ENCODE measurements at places on chromosomes 1 and 21.

- no peak for DNase-seq
Observed at GRCh38 chr1:226610671-226611070, 62.1 kb downstream of the STUM start.

- DNase-seq, result no peak
Observed at GRCh38 chr1:38667626-38668025, 191.9 kb downstream of the RRAGC start.

- no peak for DNase-seq
Observed at GRCh38 chr1:160993544-160994193, 27.3 kb downstream of the F11R start.

DNA sequence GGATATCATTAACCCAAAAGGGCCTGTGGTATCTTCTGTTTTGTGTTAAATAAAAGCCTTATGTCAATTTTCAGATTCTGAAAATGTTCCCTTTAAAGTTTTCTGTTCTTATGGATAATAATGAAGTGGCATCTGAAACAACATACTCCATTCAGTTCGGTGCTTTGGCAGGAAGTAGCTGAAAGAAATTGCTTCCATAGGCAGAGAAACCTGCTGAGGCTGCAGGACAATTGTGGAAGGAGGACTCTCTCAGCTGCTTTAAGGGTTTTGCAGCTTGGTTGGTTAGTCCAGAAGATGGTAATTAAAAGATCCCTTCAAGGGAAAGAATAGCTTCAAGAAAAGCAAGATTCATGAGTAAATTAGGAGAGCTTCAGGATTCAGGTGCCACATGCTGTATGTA lies 30.5 kb upstream of the NRIP1 start:
- no peak for DNase-seq

GRCh38 chr1:203117611-203118575 lies 9.6 kb upstream of the ADORA1 start:
- no peak for DNase-seq

GRCh38 chr21:31198575-31198974 lies 145.5 kb downstream of the TIAM1 start:
- DNase-seq, result no peak

DNA sequence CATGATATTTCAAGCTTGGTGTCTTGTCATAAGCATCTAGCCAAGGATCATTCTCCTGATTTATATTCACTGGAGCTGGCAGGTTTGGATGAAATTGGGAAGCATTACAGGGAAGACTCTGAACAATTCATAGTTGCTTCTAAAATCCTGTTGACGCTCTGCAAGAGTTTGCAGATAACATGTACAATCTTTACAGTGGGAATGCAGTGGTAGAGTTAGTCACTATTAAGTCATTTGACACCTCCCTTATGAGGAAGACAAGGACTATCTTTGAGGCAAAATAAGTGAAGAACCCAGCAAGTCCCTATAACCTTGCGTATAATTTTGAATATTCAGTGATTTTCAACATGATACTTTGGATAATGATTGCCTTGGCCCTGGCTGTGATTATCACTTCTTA lies 45.3 kb upstream of the CRB1 start:
- DNase-seq, result no peak

DNA sequence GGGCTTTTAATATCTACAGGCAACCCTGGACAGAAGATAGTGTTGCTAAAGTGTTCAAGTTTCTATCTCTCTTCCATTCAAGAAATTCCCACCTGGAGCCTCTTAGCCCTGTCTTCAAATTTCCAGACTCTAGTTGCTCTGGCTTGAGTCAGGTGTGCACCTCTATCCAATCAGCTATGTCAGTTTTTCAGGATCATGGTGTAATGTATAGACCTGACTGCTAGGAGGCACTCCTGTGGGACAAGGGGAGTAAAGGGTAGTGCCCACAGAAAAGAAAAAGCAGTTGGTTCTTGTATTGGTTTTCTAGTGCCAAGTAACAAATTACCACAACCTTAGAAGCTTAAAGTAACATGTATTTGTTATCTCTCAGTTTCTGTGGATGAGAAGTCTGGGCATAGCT lies 6.2 kb upstream of the ZRANB2 start:
- no peak for DNase-seq

DNA sequence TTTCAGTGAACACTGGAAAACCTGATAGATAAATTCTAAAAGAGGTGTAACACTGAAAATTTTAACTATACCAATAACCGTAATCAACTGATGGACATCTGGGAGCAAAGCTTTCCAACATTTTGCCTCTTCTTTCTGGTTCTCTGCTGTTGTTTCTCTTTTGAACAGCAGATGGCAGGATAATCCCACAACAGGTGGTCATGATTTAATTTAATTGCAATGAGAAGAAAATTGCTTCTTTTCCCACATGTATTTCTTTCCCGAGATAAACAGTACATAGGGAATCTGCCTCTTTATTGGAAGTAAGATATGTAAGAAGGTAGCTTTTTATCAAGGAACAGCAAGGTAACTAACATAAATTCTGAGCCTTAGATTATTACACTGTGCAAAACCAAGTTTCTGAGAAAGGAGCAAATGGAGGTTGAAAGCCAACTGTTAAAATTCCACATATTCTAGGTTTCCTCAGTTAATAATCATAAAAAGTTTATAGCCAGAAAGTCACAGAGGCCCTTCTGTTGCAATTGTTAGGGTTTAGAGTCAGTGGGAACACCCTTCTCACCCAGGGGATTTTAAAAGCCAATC lies 72.9 kb downstream of the RPS6KA1 start:
- DNase-seq, result no peak

GRCh38 chr1:80293818-80294217 lies 1287.3 kb upstream of the ADGRL4 start:
- DNase-seq, result no peak

DNA sequence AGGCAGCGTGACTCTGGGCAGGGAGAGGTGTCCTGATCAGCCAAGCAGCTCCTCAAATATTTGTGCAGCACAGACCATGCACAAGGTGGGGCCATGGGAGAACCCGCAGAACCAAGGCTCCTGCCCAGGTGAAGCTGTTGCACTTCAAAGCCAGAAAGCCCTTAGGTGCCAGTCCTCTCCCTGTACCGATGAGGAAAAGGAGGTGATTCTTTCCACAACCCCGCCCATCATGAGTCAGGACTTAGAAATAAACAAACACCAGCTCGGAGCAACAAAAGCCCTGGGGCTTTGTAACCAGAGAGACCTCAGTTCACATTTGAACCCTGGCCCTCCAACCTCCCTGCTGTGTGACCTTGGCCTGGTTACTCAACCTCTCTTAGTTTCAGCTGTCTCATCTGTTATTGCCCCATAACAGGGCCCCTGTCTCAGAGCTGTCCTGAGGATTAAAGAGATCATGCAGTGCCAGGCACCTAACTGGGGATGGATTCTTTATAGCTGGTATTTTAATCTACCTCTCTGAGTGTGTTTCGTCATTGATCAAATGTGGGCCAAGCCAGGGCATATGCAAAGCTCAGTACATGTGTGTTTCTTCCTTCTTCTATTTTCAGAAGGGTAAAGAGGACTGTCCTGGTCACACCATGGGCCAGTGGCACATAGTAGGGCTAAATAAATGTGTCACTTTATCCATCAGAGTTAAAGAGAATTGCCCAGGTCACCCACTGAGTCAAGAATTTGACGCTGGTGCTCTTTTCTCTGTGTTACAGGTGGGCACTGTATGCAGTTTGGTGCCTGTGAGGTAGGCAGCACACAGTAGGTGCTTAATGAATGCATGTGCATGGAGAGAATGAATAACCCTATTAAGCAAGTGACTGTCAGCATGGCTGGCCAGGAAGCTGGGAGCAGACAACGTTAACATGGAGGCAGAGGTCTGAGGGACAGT lies 1.4 kb downstream of the LDLRAD1 start:
- DNase-seq, result no peak

GRCh38 chr1:41503538-41504113 lies 19.1 kb upstream of the EDN2 start:
- DNase-seq, result no peak

GRCh38 chr1:90411185-90411584 lies 305.9 kb downstream of the BARHL2 start:
- no peak for DNase-seq

GRCh38 chr1:29511436-29511835 lies 275.1 kb downstream of the PTPRU start:
- DNase-seq, result no peak

DNA sequence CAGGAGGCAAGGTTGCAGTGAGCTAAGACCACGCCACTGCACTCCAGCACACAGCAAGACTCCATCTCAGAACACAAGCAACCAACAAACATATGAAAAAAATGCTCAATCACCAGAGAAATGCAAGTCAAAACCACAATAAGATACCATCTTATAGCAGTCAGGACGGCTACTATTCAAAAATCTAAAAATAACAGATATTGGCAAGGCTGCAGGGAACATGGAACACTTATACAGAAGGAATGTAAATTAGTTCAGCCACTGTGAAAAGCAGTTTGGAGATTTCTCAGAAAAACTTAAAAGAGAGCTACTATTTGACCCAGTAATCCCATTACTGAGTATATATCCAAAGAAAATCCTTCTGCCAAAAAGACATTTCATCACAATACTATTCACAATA lies 27.6 kb upstream of the POGK start:
- DNase-seq, result no peak

DNA sequence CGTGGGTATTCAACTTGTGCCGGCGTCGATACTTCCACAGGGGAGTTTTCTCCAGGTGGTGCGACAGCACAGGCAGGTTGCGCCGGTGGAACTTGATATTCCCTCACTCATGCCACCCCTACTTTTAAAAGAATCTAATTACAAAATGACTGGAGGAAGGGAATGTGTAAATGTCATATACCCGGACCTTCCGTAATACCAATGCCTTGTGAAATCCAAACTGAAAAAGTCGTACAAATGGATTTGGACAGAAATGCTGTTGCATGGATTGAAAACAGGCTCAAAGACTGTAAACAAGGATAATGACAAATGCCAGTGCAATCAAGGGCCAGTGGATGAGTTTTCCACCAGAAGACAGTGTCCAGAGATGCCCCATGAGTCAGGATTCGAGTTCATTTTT lies 235.3 kb upstream of the USP25 start:
- no peak for DNase-seq

DNA sequence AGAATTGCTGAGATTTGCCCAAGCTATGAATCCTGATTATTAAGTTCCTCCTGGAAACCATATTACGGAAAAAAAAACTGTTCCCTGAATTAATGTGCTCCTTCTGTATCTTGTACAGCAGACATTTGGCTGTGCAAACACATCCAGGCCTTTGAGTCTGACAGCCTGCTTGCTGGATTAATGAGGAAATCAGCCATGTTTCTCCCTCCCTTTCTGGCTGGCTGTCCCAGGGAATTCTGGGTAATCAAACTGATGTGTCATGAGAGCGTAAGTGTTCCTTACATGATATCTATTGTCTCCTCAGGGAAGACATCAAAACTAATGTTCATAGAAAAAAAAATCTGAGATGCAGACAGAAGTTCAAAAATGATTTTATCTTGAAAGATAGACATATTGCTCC lies 18.8 kb downstream of the PGBD5 start:
- DNase-seq, result no peak

DNA sequence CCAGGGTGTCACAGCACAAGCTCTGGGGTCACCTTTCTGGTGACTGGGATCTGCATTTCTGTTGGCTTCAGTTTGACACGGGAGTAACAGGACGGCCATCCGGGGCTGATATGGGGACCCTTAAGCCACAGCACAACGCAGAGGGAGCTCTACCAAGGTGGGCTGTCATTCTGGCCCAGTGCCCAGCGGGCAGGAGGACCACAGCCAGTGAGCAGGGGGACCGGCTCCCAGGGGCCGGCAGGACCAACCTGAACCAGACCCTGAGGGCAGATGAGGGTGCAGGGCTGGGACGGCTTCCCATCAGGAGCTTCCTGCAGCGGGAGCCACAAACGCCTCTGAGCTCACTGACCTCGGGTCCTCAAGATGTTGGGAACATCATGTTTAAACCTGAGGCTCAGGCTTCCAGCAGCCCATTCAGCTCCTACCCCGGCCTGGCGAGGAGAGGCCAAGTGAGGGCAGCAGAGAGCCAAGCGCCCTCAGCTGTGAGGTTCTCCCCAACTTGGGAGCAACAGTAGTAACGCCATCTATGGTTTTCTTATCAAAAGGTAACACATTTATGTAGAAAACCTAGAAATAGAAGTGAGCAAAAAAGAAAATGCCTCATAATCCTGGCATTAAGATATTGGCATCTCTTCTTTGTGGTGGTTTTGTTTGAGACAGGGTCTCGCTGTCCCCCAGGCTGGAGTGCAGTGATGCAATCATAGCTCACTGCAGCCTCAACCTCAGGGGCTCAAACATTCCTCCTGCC lies 26.8 kb downstream of the TMEM201 start:
- no peak for DNase-seq

GRCh38 chr1:55062801-55063576 lies 23.6 kb downstream of the PCSK9 start:
- no peak for DNase-seq

DNA sequence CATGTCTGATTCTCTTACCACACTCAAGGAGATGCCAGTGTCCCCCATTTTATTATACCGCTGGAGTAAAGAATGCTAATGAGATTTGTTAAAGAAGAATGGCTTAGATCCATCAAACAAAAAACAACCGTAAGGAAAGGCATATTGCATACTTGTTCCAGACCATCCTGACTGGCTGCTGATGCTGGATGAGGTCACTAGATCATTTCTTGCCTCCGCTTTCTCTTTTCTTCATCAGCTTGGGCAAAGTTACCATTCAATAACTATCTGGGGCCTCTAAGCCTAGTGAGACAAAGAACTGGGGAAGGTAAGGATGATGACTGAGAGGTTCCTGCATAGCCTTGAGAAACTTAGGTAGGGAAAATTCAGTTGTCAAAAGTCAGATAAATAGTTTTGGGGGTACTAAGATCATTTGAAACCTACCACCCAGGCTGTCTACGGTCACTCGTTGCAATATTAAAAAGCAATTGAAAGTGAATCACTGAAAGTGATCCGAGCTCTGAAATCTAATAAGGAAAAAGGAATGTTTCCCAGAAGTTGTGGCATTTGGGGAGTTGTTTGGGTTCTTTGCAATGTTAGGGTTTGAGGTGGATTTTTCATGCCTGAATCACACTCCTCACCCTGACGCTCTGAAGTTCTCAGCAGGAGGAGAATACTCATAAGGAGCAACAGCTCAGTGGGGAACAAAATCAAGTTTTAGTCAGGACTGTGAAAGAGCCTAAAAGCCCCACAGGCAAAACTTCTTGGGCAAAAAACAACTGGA lies 176.8 kb downstream of the HHIPL2 start:
- no peak for DNase-seq

DNA sequence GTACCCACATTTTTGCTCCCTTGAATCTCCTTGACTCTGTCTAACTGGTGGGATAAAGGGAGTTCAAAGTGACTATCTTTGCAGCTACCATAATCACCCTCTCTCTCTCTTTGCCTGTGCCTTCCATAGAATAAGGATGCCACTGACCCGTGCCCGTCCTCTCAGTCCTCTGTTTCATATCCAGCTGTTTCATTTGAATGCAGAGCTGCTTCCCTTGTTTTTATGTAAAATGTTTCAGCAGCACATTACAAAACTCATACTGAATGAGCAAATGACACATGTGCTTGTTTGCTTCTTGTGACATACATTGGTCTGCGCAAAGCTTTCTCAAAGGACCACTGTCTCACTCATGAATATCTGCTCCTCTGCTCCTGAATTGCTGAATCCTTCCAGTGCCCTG lies 38.4 kb downstream of the CDC42 start:
- no peak for DNase-seq

GRCh38 chr1:201761871-201762270 lies 67.1 kb upstream of the IPO9 start:
- no peak for DNase-seq
